ENCODE measurements at places on chromosomes 16 and 17.

DNA sequence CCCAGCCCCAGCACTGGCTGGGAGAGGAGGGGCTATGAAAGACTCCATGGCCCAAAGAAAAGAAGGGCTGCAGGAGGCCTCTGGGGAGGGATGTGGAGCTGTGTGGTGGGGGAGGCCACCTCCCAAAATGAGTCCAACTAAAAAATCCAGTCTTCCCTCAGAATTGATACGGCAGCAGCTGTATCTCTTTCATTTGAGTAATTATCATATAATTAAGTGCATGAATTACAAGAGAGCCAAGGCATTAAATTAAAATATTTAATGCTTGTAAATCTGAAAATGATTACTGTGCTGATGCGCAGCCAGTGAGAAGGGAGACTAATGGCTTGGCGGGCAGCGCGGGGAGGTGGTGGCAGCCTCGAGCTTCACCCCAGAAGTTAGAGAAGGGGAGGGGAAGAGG, 192.8 kb downstream of the C16orf78 start:
- DNase-seq = no peak

DNA sequence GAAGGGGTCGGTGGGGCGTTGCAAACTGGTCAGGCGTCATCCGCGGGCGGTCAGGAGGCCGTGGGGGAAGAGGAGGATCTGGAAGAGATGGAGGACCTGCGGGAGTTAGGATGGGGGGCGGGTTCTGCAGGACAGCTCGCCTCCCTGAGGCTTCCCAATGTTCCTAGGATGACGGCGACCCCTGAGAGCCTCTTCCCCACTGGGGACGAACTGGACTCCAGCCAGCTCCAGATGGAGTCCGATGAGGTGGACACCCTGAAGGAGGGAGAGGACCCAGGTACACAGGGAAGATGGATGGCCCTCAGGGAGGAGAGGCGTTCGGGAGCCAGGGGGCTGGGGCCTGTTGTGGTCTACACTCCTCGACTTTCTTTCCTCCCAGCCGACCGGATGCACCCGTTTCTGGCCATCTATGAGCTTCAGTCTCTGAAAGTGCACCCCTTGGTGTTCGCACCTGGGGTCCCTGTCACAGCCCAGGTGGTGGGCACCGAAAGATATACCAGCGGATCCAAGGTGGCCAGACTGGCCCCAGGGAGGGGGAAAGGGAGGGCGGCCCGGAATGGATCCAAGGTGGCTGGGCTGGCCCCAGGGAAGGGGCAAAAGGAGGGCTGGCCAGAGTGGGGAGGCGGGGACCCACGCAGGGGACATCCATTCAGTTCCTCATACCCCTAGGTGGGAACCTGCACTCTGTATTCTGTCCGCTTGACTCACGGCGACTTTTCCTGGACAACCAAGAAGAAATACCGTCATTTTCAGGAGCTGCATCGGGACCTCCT, 839 bp downstream of the PLD2 start:
- no peak for DNase-seq

DNA sequence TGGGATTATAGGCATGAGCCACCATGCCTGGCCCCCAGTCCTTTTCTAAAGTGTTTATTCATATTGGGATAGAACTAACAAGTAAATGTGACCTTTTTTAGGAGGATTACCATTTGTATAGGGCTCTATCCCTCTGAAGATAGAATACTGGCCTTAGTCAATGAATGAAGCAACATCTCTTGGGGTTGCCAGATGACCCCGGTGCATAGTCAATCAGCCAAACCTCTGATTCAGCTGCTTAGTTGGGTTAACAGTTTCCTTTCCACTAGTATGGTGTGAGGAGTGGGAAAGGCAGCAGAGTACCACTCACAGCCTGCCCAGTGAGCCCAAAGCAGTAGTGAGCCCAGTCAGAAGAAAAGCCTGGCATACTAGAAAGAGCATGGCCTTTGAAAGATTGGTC, 94.6 kb upstream of the TBX2 start:
- no peak for DNase-seq

DNA sequence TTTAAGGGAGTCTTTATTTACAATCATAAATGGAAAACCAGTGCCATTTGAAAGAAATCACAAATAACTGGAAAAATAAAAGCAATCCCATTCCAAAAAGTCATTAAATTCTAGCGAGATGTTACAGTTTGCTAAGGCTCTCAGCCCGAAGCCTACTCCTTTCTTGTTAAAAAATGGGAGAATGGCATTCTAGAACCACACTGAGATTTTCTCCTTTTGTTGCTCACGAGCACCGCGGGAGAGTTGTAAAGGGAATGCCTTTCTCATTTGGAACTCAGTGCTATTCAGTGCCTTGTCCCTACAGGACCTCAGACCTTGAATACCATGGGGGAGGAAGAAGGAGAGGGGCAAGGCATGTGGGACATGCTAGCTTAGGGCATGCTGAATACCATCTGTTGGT, 36.3 kb downstream of the GDE1 start:
- DNase-seq = no peak

DNA sequence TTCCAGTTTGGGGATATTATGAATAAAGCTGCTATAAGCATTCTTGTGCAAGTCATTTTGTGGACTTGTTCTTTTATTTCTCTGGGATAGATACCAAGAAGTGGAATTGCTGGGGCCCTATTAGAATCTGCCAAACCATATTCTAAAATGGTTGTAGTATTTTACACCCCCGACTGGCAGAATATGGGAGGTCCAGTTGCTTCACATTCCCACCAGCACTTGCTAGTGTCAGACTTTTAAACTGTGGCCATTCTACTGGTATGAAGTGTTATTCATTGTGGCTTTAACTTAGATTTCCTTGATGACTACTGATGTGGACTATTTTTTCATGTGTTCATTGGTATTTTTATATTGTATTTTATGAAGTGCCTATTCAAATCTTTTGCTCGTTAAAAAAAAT, 18.1 kb upstream of the NUP93 start:
- no peak for DNase-seq

DNA sequence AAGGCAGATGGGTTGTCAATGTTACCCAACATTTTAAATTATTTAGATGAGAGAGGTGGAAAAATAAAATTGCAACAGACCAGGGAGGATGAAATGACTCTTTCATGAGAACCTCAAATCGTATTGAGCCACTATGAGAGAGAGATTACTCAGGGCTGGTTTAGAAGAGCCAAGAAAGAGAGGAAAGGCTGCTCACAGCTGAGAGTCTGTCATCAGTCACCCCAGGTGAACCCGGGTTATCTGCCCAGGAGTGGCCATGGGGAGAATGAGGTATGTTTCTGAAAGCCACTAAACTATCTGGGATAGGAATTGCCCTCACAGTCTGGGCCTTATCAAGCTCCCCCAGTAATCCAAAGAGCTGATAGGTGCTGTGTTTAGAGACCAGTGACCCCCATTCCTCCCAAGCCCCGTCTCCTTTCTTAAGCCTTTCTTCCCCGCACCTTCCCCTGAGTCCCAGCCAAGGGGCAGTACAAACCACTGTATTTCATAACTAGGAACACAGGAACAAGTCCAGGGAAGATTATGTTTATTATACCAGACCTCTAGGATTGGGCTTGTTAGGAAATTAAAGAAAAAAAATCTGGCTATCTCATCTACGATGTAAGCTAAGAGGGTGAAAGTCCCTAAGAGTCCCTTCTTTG, 158.9 kb upstream of the NOL11 start:
- DNase-seq = no peak

DNA sequence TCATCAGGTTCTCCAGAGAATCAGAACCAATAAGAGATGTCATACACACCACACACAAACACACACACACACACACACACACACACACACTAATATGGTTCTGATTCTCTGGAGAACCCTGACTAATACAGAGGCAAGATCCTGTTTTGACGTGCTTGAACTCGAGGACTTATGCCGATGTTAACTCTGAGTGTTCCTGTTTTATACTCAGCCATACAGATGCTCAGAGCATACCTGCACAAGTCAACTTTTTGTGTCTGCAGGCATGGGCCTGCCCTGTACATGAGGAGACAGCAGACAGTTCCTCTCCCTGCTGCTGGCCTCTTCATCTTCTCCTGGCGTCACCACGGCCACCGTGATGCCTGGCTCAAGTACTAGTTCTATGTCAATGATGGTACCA, 635.9 kb downstream of the WWOX start:
- no peak for DNase-seq

- no peak for DNase-seq
Observed at GRCh38 chr17:7011942-7012254, 526 bp upstream of the RNASEK start.

DNA sequence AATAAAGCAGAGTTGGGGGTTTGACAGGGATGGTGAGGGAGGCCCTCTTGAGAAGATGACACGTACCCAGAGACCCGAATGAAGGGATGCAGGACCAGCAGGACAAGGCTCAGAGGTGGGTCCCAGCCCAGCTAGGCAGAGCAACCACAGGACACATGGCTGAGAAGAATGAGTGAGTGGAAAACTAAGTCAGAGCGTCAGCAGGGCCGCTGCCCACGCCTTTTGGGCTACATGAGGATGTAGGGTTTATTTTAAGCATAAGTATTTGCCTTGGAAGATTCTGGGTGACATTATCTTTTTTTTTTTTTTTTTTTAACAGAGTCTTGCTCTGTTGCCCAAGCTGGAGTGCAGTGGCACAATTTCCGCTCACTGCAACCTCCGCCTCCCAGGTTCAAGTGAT, 176.0 kb downstream of the TMEM132E start:
- no peak for DNase-seq

DNA sequence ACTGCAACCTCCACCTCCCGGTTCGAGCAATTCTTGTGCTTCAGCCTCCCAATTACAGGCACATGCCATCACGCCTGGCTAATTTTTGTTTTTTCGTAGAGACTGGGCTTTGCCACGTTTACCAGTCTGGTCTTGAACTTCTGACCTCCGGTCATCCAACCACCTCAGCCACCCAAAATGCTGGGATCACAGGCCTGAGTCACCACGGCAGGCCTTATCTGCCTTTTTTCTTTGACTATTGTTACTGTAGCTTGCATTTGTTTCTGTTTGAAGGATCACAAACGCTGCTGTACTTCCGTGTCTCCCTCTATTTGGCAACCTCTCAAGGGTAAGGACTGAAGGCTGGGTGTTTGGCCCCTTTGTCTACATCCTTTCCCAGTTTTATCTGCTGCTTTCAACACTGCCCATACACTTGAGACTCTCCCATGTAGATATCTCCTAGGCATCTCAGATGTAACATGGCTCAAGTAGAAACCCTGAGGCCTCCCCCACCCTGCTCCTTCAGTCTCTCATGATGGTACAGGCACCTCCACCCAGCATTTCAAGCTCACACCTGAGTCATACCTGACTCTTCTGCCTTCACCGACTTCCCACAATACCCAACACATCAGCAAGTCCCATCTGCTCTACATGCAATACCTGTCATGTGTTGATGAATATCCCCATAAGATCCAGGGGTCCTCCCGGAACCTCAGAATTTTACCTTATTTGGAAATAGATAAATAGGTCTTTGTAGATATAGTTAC, 219.0 kb downstream of the CPPED1 start:
- DNase-seq = no peak

DNA sequence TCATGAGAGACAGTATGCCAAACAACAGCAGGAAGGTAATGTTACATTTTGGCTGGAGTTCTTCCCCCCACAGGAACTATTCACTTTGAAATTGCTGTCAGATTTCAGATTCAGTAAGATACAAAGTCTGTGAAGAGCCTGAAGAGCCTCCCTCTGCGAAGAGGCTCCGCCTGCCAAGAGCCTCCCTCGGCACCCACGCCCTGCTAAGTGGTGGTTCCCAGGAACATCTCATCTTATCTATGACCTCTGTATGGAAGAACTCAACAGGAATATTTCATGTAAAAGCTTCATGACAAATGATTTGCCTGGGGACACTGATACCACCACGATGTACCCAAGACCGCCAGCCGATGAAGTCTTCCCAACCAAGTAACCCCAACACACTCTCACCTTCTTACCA, 3.2 kb downstream of the ZC3H7A start:
- no peak for DNase-seq

- DNase-seq = no peak
Observed at GRCh38 chr17:21291862-21292261, 7.4 kb downstream of the MAP2K3 start.

- no peak for DNase-seq
Observed at GRCh38 chr17:68595496-68595895, 5.7 kb downstream of the FAM20A start.

DNA sequence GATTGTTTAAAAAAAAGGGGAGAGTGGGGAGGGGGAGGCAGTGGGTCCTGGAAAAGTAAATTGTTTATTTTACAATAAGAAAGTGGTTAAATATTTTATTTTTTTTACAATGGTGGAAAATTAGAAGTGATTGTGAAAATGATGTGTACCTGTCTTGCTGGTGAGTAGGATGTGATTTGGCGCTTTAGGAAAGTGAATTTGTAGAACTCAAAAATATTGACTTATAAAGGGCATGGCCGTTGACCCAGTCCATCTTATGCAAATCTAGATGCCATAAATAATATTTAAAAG, 10.2 kb upstream of the CES1 start:
- DNase-seq = no peak

- no peak for DNase-seq
Observed at GRCh38 chr16:86466696-86467406, 43.5 kb upstream of the FOXF1 start.

DNA sequence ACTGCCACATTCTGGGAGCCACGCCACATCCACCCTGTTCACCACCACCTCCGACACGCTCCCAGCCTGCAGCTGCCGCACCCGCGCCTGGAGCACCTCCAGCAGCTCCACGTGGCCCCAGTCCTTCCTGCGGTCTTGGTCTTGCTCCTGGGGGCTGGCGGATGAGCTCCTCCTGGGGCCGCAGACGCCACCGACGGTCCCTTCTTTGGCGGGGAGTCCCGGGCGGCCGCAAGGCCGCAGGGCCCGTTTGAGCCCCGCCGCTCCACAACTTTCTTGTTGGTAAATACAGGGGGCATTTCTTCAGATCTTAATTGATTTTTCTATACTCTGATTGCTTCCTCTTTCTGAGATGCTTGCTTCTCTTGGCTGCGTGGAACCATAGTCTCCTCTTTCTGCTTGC, 75.3 kb upstream of the MED13 start:
- no peak for DNase-seq

DNA sequence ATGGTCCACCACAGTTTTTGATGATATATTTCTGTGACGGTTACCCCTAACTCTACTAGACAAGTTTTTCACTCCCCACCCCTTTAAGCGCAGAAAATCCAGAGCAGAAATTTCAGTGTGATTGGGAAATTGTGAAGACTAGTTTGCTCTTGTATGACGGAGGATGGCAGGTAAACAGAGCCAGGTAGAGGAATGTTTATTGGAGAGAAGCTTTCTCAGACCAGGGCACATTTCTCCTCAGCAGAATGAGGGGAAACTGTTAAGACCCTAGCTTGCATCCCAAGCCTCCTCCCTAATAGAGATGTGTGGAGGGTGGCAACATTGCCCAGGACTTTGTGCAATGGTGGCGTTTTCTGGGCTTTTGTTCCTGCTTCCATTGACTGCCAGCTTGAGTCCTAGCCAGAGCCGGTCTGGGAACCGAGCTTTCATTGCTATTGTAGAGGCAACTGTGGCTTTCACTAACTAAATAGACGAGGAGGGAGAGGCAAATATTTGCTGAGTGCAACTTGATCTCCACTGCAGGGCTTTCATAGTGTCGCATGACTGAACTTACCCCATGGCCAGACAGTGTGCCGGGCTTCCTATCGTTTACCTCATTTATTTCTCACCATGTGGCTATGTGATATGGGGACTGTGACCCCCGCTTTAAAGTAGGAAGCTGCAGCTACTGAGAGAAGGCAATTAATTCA, 159.6 kb upstream of the MPHOSPH6 start:
- no peak for DNase-seq

- DNase-seq = no peak
Observed at GRCh38 chr17:78322327-78322857, 37.5 kb downstream of the SOCS3 start.

- DNase-seq = no peak
Observed at GRCh38 chr16:81514568-81515258, 70.1 kb downstream of the CMIP start.
